Thyroid gland (tissue), 4 donors: ENCODE measurements at places on chromosomes 2 and 18. TPM values are rescaled to one million over a fixed set of nuclear protein-coding genes. Genes with fewer than 3 reads are reported as not detected.

The ALPI gene
- total RNA-seq = not detected

The AQP12B gene
- not detected for total RNA-seq

The LRRC30 gene
- total RNA-seq = not detected

The SKOR2 gene
- total RNA-seq = not detected

The LDLRAD4 gene
- 35.7 TPM for total RNA-seq

The MCFD2 gene
- total RNA-seq = 165 TPM

The CYRIA gene
- 48.0 TPM for total RNA-seq

The PDE6D gene
- 36.2 TPM for total RNA-seq

The INO80C gene
- total RNA-seq = 9.1 TPM

The EML6 gene
- total RNA-seq = 17.0 TPM

The KHK gene
- total RNA-seq = 0.44 TPM

The FHOD3 gene
- total RNA-seq = 6.9 TPM

The ZNF396 gene
- 8.9 TPM for total RNA-seq

The GALR1 gene
- total RNA-seq = 0.40 TPM

The LIPG gene
- 555 TPM for total RNA-seq

The GAREM1 gene
- 6.4 TPM for total RNA-seq

The SCN1A gene
- not detected for total RNA-seq

The SCG2 gene
- total RNA-seq = 11.1 TPM

The ARHGEF4 gene
- 21.3 TPM for total RNA-seq

The ANKRD44 gene
- 25.5 TPM for total RNA-seq

The NCKAP5 gene
- 0.93 TPM for total RNA-seq

The NT5DC4 gene
- total RNA-seq = not detected

The TMEM37 gene
- 37.2 TPM for total RNA-seq

The TTN gene
- total RNA-seq = 6.3 TPM

The HOXD3 gene
- total RNA-seq = 5.0 TPM

The ABCB11 gene
- total RNA-seq = 1.2 TPM

The STRN gene
- 18.5 TPM for total RNA-seq

The CHRNG gene
- total RNA-seq = not detected

The SERPINB10 gene
- total RNA-seq = not detected

The GKN1 gene
- total RNA-seq = not detected

The SIX3 gene
- total RNA-seq = not detected

The FAM117B gene
- total RNA-seq = 8.2 TPM

The MERTK gene
- 31.3 TPM for total RNA-seq
